ENCODE measurements at places on chromosomes 5 and 9.
A peak's percentile ranks its signal among the peaks of the same experiment; 100 is the strongest.

GRCh38 chr5:17429353-17429752, 68.7 kb upstream of the TAF11L2 start:
- DNase-seq = no peak

DNA sequence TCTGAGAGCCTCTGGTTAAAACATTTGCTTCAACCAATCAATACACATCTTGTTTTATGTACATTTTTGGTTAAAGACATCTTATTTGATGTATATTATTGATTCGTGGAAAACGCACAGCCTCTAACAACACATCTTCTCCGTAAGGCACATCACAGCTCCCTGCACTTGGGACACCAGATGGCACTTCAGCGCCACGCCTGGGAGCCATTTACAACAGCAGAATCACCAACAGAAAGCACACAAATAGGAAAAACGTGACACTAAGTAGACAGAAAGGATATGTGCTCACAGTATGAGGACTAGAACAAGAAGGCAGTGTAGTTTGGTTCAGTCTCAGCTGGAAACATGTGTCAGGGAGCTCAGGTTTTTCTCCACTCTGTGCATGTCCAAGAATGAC, 199.7 kb downstream of the ROR2 start:
- DNase-seq = no peak

GRCh38 chr5:86074297-86074696, 543.4 kb upstream of the COX7C start:
- DNase-seq = no peak

- no peak for DNase-seq
Measured at GRCh38 chr9:124928116-124928515, 12.8 kb downstream of the GOLGA1 start.

GRCh38 chr9:105007143-105007542, 79.2 kb upstream of the ABCA1 start:
- no peak for DNase-seq

DNA sequence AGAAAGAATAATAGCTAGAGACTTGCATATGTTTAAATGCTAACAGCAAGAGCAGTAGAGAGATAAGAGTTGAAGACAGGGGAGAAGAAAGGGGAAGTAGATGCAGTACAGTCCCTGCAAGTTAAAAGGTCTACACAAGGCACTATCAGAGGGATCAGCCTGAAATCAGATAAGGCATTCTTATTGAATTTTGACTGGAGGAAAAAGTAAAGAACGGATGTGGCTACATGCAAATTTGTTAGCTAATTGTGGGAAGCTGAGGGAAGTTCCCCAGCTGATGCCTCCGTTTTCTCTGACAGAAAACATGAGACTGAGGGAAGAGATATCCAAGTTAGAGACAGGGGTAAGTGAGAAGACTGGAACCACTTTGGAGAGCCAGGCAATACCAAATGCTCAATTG, 12.9 kb upstream of the RHOBTB3 start:
- DNase-seq = no peak

DNA sequence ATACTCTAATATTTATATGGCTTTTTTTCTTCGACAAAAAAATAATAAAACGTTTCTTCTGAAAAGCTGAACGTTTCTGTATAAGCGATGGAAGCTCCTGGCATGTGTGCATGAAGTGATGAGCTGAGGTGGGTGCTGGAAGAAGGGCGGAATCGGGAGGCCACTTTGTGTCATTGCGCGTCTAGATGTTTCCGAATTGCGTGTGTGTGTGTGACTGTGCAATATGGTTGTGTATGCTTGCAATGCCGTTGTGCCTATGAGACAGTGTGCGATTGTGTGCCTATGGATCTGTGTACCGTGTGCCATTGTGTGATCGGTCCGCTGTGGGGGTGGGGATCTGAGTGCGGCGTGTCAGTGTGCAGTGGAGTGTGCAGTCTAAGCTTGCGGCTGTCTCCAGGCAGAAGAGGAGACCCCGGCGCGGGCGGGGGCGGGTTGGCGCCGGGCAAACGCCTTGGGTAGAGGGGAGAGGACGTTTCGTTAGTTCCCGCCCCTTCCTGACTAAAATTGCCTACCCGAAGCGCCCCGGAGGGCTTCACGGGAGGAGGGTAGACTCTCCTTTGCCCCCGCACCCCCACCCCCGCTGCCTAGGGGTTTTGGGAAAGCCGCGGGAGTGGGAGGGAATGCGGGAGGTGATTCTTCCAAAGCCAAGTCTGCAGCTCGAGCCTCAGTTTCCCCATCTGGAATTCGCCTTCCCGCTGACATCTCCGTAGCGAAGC, 24.2 kb downstream of the PCDHGC5 start:
- peak; percentile 7 for DNase-seq

DNA sequence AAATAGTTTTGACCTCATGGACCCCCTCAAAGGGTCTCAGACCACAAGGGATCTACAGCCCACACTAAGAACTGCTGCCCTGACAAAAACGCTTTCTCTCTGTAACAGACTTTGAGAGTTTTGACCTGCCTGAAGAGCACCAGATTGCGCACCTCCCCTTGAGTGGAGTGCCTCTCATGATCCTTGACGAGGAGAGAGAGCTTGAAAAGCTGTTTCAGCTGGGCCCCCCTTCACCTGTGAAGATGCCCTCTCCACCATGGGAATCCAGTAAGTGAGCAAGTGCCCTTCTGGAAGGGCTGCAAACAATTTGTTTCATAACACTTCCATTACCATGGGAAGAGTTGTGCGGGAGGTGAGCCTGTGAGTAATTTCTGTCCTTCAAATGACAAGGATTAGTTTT, 6.0 kb downstream of the PTTG1 start:
- no peak for DNase-seq

DNA sequence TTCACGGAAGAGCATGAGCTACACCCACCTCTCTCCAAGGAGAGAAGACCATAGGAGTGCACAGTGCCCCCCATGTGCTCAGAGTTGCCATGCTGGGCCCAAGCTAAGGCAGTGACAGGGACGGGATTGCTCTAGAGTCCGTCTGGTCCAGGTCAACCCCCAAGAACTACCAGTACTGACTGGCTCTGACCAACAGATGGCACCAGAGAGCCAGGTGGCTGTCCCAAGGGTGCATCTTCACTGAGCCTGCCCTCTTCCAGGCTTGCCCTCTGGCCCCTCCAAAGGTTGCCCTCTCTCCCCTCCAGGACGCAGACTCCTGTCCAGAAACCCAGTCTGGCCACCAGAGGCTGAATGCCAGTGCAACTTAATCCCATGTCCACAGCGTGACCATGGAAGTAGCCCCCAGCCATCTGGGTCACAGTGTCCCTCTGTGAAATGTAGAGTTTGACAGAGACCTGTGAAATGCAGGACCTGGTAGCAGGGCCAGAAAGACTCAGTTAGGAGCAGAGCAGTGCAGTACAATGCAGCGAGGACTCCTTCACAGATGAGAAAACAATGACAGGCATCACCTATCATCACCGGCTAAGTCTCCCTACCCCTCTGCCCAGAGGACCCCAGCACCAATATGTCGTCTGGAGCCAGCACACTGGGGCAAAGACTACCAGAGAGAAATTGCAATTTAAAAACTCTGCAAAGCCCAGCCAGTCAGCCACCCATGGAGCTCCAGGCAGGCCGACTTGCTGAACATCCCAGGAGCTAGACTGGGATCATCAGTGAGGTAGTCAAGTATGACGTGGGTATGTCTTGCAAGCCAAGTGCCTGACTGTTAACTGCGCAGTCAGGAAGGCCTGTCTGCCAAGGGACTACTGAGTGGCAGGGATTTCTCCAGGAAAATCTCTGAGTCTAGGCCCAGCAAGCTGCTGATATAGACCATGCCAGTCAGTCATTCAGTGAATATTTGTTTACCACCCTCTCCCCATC, 7.7 kb upstream of the SKP1 start:
- DNase-seq = peak; percentile 59

- peak; percentile 4 for DNase-seq
Measured at GRCh38 chr9:112002131-112002846, 105.7 kb downstream of the UGCG start.

DNA sequence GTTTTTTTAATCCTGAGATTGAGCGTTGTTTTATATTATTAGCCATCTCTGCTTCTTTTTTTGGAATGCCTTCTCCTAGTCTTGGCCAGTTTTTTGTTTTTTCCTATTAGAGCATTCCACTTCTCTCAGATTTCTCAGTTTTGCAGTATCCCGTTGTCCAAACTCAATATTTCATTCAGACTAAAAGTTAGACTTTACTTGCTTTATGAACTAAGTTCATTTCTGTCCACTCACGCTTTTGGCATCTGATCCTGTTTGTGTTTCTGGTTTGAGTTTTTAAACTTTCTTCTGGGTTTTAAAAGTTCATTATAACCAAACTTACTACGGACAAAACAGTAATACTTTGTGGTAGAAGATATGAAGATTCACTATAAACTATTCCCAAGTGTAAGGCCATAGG, 288.3 kb upstream of the MPDZ start:
- DNase-seq = no peak

DNA sequence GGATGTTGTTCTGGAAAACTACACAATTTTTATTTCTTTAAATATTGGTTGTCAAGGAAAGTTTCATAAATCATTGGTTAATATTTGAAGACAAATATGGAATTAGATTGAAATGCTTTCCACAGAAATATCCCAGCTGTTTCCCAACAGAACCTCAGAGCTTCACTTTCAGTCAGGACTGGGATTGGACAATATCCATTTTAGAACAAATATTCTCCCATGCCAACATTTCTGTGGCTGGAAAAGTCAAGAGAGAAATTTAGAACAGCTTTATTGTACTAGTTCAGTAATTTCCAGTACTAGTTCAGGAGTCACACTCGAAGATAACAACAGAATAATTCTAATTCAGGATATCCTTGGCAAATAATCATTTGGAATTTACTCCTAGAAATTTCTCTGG, 116.1 kb upstream of the TUT7 start:
- no peak for DNase-seq

DNA sequence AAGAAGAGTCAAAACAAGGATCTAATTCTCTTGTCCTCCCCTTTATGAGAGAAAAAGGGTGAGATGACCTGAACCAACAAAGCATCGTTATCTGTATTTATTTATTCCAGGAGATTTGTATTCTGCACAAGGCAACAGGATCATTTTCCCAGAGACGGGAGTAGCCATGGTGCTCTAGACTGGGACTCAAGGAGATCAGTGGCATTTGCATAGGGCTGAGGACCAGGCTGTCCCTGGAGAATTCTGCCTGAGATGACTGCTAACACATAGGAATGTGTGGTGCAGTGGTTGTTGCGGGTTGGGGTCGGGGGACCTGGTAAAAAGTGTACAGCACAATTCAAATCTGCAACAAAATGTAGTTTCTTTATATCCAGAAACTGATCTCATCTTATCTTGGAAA, 22.3 kb upstream of the ZNF474 start:
- no peak for DNase-seq

- no peak for DNase-seq
Measured at GRCh38 chr5:120539471-120539870, 75.4 kb downstream of the PRR16 start.

DNA sequence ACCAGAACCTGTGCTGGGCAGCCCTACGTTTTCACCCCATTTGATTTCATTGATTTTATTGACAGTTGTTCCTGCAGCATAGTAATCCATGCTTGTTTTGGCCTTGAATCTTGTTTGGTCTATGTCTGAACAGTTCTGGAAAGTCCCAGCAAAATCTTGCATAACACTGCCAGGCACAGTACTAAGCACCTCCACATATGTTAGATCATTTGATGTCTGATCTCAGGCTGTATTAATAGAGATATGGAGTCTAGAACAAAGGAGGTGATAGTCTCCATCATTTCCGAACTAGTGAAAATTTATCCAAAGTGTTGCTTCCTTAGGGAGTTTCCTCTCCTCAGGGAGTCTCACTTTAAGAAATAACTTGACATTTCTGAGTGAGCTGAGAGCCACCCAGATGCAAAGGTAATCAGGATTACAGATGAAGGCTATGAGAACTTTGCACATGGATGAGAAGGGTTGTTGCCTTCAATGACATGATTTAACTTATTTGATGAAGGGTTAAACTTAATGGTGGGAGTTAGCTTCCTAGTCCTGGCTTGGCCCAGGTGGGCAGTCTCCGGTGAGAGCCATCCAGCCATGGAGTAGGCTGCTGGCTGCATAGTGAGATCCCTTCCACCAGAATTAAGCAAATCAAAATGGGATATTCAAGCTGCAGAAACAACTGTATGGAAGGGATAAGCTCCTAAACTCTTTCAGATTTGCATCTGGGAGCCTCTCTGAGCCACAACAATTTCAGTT, 173.8 kb upstream of the MVB12B start:
- DNase-seq = no peak

DNA sequence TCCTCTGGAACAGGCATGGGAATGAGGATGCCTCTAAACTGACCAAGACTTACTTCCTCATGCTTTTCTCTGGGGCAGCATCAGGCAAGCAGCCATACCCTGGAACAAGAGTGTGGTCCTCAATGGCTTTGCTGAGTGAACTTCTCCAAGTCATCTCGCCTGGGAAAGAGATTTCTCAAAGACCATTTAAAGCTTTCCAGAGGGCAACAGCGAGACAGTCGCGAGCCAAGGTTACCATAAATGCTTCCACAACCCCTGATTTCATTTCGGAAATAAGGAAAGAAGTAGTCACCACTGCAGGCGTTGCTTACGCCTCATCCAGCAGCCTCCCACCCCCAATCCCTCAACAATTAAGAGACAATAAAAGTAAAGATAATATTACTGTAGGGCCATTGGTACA, 1.1 kb upstream of the SNCAIP start:
- DNase-seq = no peak

DNA sequence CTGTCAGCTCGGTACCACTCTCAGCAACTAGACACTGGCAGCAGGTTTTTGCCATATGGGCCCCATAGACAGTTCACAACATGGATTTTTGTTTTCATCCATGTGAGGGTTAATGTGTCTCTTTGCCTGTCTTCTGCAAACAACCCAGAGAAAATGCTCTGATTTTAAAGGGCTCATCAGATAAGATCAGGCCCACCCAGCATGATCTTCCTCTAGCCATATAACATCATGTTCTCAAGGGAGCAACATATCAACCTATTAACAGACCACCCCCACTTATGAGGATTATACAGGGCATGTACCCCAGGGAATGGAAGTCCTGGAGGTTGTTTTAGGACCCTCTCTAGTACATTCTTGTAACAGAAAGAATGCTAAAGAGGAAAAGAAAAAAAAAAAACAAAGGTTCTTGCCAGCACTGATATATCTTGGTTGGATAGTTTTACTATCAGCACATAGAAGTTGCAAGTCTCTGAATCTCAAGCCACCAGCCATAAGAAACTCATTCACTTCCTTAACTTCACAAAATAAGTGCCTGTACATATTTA, 1015.1 kb downstream of the TLE4 start:
- no peak for DNase-seq
